Endodermal cell (in vitro differentiated cells): ENCODE measurements at places on chromosomes 3 and 15. TPM values are rescaled to one million over a fixed set of nuclear protein-coding genes. Genes with fewer than 3 reads are reported as not detected.

UBAP1L gene
- 2.8 and 4.2 TPM in 2 replicates for total RNA-seq

CRBN gene
- 31.4 and 36.8 TPM in 2 replicates for total RNA-seq

ATP2C1 gene
- 81.3 to 114 TPM (median 89.6 TPM) in 3 replicates for total RNA-seq

TMEM158 gene
- total RNA-seq, result 0.31 to 1.4 TPM (median 0.34 TPM) in 3 replicates

DNAH12 gene
- total RNA-seq, result 0.25 and 0.77 TPM in 2 replicates

SLC24A5 gene
- not detected in 2 replicates for total RNA-seq

LRRIQ4 gene
- total RNA-seq, result 0.21 TPM in 1 of 3 replicates, not detected in the others

ARHGAP11A gene
- 61.0 and 78.4 TPM in 2 replicates for total RNA-seq

DPPA2 gene
- total RNA-seq, result 1.5 to 1.7 TPM (median 1.6 TPM) in 3 replicates

SYNPR gene
- total RNA-seq, result 0.34 TPM in 1 of 3 replicates, not detected in the others

DNA sequence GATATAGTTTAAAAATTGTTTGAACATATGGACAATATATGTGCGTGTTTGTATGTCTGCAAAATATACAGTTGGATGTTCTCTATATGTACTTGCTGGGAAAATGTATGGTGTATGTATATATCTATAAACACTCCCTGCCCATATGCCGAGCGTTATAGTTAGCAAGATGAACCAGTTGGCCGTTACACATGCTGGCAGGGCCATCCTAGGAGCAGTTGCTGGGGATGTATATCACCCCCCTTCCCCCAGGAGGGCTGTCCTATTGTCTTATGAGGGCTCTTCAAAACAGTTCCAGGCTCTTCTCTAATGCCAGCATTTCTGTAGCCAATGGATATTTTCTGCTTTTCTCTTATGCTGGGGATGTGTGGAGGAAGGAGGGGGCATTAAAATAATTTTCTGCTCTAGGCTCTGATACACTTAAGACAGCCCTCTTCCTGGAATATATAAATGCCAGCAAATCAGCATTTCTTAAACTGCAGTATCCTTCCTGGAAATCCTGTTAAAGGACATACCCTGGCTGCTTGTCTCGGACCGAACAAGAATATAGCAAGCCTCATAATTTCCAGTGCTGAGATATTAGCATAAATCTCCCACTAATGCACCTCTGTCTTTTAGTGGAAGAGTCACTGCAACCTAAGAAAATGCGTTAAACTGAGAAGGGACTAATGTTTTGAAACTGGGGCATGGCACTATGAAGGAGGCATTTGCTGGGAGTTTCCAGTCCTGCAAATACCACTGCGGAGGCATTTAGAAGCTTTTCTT is 134.4 kb downstream of the MDFIC2 start:
- no peak overlapping the region for H3K4me3 ChIP-seq
- no peak overlapping the region for H3K27ac ChIP-seq
- no peaks in the 10 kb centered on the region for H3K27me3 ChIP-seq
- H3K4me1 ChIP-seq, result no peaks in the 10 kb centered on the region
- DNase-seq, result no peak

DNA sequence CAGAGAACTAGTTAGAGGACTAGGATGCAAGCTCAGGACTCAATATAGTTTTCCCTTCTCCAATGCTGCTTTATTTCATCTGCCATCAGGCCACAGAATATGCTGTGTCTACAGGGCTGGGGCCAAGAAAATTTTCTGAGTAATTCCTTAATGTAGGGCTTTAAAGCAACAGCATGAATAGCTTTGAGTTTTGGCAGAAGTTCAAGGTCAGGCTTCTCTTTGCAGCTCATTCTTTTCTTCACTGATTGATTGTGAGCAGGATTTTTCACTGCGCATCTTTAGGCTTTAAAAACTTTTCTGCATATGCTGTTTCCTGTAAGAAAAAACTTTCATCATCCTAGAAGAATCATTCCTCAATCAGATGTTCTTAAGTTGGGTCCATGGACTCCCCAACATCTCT is 4.6 kb downstream of the TMEM108 start:
- DNase-seq, result no peak
- peaks cover 17% of the 10 kb centered on the region for H3K27me3 ChIP-seq
- no peak overlapping the region for H3K4me3 ChIP-seq
- H3K27ac ChIP-seq, result no peak overlapping the region

GRCh38 chr3:152620395-152620794 is 214.5 kb upstream of the P2RY1 start:
- DNase-seq, result no peak
- H3K4me1 ChIP-seq, result peaks cover 6% of the 10 kb centered on the region
- H3K27me3 ChIP-seq, result no peaks in the 10 kb centered on the region
- H3K4me3 ChIP-seq, result no peak overlapping the region

GRCh38 chr15:56205061-56205876 is 38.4 kb downstream of the RFX7 start:
- no peak overlapping the region for H3K27ac ChIP-seq
- H3K4me3 ChIP-seq, result no peak overlapping the region
- DNase-seq, result no peak
- no peaks in the 10 kb centered on the region for H3K4me1 ChIP-seq

GRCh38 chr15:35107122-35107521 is 22.0 kb upstream of the NANOGP8 start:
- no peaks in the 10 kb centered on the region for H3K36me3 ChIP-seq
- H3K27me3 ChIP-seq, result no peaks in the 10 kb centered on the region
- H3K4me1 ChIP-seq, result no peaks in the 10 kb centered on the region
- DNase-seq, result no peak

- H3K36me3 ChIP-seq, result no peaks in the 10 kb centered on the region
- DNase-seq, result no peak
- peaks cover 21% of the 10 kb centered on the region for H3K4me1 ChIP-seq
These were observed 56.2 kb upstream of the GLCE start for GRCh38 chr15:69104050-69104750.

- no peaks in the 10 kb centered on the region for H3K4me1 ChIP-seq
- no peak overlapping the region for H3K27ac ChIP-seq
- H3K4me3 ChIP-seq, result peak overlapping the region; percentile 14
These were observed 334.9 kb downstream of the NEK10 start for GRCh38 chr3:27034255-27034654.

- no peaks in the 10 kb centered on the region for H3K27me3 ChIP-seq
- peaks cover 19% of the 10 kb centered on the region for H3K4me1 ChIP-seq
- peaks cover 54% of the 10 kb centered on the region for H3K36me3 ChIP-seq
- H3K27ac ChIP-seq, result no peak overlapping the region
- no peak overlapping the region for H3K4me3 ChIP-seq
These were observed 17.8 kb downstream of the FLNB start for GRCh38 chr3:58025837-58026569.

GRCh38 chr3:192408647-192409200 is 318.6 kb downstream of the FGF12 start:
- H3K27me3 ChIP-seq, result peaks cover 36% of the 10 kb centered on the region
- DNase-seq, result peak; percentile 87
- H3K27ac ChIP-seq, result no peak overlapping the region
- no peaks in the 10 kb centered on the region for H3K36me3 ChIP-seq
- H3K4me1 ChIP-seq, result peaks cover 10% of the 10 kb centered on the region

DNA sequence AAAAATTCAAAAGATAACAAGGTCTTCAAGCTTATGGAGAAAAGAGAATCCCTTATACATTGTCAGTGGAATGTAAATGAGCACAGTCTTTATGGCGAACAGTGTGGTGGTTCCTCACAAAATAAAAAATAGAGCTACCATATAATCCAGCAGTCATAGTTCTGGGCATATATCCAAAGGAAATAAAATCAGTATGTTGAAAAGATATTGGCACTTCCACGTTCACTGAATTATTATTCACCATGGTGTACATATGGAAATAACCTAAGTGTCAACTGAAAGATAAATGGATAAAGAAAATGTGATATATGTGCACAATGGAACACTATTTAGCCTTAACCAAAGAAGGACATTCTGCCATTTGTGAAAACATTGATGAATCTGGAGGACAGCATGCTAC is 1161.2 kb downstream of the ROBO2 start:
- H3K27me3 ChIP-seq, result no peaks in the 10 kb centered on the region
- H3K4me3 ChIP-seq, result no peak overlapping the region
- H3K4me1 ChIP-seq, result peaks cover 3% of the 10 kb centered on the region
- no peak for DNase-seq

DNA sequence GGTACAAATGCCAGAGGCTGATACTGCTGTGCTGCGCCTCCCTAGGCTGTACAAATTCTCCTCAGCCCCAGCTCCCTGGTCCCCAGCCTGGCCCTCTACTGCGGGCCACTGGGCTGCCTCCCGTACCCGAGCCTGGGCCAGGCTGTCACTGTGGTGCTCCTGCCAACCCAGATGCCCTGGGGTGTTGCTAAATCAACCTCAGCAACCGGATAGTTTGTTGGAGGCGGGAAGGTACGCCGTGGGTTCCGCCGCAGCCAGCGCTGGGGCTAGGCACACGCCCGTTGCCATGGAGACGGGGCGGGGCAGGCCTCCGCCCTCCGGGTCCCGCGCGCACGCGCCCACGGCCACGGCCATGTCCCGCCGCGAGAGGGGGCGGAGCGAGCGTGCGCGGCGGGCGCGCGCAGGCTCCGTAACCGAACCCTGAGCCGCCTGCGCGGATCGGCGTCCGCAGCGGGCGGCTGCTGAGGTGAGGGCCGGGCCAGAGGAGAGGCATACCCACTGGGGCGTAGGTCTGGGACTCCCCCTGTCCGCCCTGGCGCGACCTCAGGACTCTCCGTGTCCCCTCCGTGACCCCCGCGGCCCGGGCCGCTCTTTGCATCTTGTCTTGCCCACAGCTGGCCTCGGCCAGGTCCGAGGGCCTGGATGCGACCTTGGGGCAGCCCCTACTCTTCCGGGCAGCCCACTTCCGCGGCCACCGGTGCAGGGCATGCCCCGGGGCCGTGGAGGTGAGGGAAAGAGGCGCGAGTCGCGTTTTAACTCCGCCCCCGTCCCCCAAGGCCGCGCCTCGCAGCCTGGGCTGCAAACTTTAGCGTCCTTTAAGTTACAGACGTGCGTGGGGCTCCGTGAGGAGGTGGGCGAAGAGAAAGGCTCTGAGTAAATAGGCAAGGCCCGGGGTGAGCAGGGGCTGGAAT is at the start of gene TEX264:
TEX264 (plus strand) TSS at position 430 of the 911 bp plus-strand sequence. CDS start 3,053 bp downstream, outside the sequence.
- peaks cover 6% of the 10 kb centered on the region for H3K36me3 ChIP-seq
- H3K27me3 ChIP-seq, result no peaks in the 10 kb centered on the region
- no peaks in the 10 kb centered on the region for H3K4me1 ChIP-seq
- no peak within 1 kb of the TSS for H3K27ac ChIP-seq
- peak within 1 kb of the TSS; percentile 86 for H3K4me3 ChIP-seq

GRCh38 chr15:62447742-62448141 is 282.7 kb upstream of the C2CD4B start:
- no peak overlapping the region for H3K4me3 ChIP-seq
- H3K4me1 ChIP-seq, result peaks cover 8% of the 10 kb centered on the region
- H3K36me3 ChIP-seq, result peaks cover 3% of the 10 kb centered on the region
- no peaks in the 10 kb centered on the region for H3K27me3 ChIP-seq

DNA sequence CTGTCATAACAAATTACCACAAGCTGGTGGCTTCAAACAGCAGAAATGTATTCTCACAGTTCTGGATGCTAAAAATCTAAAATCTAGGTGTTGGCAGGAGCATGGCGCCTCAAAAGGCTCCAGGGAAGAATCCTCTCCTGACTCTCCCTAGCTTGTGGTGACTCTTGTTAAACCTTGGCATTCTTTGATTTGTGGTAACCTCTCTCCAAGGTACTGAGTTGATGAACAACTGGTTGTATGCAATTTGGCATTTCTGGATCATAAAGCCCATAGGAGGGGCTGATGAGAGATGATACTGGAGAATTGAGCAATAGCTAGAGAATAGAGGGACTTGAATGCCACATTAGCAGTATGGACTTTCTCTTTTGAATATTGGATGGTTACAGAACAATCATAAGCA is 821.8 kb downstream of the TBL1XR1 start:
- H3K4me3 ChIP-seq, result no peak overlapping the region
- no peaks in the 10 kb centered on the region for H3K36me3 ChIP-seq
- H3K27ac ChIP-seq, result no peak overlapping the region
- no peaks in the 10 kb centered on the region for H3K27me3 ChIP-seq

DNA sequence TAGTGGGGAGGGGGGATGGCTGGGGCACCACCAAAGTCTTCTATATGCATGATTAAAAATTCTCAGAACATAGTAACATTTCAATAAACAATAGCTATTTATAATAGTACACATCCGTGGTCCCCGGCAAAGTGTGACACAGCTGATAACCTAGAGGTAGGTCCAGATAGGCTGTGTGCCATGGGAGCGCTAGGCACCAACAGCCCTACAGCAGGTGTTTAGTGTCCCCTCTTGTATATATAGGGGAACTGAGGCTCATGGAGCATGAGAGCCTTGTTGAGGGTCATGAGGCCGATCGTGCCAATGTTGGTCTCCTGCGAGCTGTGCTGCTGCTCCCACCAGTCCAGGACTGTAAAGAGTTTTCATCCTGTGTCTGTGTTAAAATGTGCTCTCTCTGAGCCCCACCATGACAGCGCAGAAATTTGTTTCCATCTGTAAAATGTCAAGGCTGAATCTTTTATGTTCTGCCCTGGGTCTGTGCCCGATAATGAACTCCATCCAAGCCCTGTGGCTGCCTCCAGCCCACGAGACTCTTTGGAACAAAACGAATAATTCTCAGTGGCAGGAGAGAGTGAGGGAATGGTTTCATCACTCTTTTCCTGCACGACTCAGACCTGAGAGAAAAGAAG is 14.5 kb downstream of the TMEM158 start:
- H3K27ac ChIP-seq, result no peak overlapping the region
- H3K4me1 ChIP-seq, result no peaks in the 10 kb centered on the region
- no peak for DNase-seq
- H3K4me3 ChIP-seq, result no peak overlapping the region
- H3K36me3 ChIP-seq, result no peaks in the 10 kb centered on the region
- no peaks in the 10 kb centered on the region for H3K27me3 ChIP-seq

DNA sequence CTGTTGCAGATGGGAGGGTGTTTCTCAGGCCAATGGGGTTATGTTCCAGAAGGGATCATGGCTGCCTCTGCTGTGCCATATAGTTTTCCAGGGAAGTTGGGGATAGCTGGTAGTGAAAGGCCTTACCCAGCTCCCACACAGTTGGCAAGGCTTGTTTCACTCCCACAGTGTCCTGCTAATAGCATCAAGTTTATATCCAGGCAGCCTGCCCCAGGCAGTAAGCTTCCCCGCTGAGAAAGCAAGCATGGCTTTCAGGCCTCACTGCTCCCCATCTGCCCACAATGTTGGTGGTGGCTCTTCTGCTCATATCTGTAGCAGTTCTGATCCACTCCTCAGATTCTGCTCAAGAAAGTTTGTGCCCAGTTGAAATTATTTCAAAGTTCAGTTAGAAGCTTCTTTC is 50.9 kb upstream of the DCBLD2 start:
- no peaks in the 10 kb centered on the region for H3K4me1 ChIP-seq
- H3K27me3 ChIP-seq, result no peaks in the 10 kb centered on the region
- no peak overlapping the region for H3K27ac ChIP-seq
- H3K36me3 ChIP-seq, result no peaks in the 10 kb centered on the region
- no peak for DNase-seq

DNA sequence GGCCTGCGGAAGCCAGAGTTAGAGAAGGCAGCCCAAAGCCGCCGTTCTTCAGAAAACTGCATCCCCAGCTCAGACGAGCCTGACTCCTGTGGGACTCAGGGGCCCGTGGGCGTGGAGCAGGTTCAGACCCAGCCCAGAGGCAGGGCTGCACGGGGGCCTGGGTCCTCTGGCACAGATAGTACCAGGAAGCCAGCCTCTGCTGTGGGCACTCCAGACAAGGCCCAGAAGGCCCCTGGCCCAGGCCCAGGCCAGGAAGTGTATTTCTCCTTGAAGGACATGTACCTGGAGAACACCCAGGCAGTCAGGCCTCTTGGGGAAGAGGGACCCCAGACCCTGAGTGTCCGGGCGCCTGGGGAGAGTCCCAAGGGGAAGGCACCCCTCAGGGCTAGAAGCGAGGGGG is 23.1 kb downstream of the ALPK3 start:
- no peaks in the 10 kb centered on the region for H3K27me3 ChIP-seq
- peaks cover 78% of the 10 kb centered on the region for H3K36me3 ChIP-seq
- no peaks in the 10 kb centered on the region for H3K4me1 ChIP-seq
- H3K27ac ChIP-seq, result no peak overlapping the region
